Uterus (tissue), 4 donors: ENCODE measurements at places on chromosomes 2 and 18. TPM values are rescaled to one million over a fixed set of nuclear protein-coding genes. Genes with fewer than 3 reads are reported as not detected.

DNA sequence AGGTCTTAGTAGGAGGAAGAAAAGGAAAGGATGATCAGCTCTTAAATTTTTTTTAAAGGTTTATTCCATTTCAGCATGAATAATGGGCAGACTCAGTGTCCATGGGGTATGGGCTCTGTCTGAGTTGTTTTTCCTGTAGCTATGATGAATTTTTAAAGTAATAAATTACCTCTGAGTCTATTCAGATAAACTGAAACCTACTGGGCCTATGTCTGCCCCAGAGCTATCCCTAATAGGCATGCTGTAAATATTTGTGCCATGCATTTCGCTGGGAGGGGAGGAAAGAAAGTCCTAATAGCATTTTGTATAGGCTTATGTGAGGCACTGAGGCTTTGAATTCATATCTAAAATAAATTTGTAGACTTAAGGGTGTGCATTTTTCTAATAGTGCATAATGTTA is 210.4 kb upstream of the BOD1L2 start:
- no peak for DNase-seq

Gene SAG
- 0.07 TPM for total RNA-seq

DNA sequence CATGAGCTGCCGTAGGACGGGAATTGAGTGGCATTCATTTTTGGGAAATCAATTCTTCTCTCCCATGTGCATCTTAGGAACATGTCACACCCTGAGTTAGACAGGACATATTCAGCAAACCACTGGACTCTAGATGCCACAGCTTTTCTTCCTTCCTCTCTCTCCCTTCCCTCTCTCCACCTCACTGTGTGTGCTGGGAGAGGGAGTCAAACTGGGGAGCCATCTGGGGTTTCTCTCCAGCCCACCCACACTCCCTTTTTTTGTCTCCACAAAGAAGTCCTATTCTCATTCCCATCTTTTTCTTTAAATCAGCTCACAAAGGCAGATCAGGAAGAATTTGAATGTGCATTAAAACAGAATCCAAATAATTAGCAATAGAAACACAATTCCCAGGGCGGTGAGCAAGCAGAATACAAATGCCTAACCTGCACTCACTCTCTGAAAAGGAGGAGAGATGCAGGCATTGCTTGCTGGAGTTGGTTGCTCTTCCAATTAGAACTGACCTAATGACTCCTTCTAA is 15.4 kb downstream of the CD28 start:
- DNase-seq: no peak

Gene TUBB8B
- total RNA-seq: not detected

DNA sequence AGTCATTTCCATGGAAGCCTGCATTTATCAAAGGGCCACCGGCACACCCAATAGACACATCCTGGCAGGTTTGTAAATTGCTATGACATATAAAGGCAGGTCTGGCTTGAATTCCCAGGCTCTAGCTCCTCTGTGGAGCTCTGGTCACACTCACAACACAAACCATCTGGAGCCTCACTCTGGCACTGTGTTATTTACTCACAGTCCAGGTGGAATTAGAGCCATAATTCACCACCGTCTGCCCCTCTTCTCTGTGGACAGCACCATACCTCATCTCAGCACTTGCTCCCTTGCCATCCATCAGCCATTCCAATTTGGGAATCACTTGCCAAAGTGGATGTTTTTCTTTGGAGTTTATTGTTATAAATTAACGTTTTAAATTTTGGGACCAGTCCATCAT is 84.3 kb upstream of the OSR1 start:
- DNase-seq: no peak

DNA sequence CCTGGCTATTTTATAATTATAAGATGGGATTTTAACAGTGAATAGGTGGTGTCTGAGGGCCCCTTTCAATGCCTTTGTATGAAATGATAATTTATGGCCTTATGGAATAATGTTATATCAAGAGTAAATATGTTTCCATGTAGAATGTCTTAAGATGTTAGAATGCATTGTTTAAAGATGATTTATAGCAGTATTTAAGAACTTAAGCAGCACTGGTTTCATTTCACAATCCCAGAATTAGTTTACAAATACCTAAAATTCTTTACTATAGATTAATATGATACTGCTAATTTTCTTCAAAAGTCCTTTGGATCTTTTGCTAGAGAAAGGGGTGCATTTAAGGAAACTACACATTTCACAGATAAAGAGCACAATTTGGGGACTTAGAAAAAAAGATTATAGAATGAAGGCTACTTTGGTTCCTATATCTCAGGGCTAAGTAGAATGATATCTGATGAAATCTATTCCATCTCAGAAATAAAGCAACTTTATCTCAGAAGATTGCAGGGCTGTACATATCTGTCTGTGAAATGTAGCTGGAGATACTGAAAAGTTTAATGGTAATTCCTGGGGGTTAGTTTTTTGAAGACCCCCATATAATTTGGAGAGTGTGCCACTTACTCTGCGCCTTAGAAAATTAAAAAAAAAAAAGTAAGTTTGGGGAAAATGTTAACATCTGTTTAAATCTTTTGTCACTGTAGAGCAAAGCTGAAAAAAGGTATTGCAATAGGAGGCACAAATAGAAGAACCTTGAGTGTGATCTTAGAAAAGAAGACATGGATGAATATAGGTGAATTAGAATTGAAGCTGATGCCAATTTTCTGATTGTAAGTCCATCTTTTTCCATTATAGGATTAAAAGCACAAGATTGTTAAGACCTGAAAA is 123.4 kb downstream of the GULP1 start:
- no peak for DNase-seq

Gene BUB1
- not detected for total RNA-seq

DNA sequence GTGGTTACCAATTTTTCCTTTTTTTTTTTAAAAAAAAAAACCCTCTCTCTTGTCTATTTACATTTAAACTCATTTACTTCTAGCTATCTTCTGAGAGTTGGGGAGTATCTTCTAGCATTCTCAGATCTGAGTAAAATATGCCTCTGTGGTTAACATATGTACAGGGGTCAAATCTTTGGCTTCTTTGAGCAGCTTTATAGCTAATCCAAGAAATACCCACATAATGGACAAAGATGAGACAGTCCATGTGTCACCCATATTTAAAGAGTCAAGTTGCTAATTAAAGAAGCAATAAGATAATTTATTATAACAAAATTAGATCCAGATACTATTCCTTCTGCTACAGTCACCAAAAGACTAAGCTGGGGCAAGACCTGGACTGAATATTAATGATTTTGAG is 139.0 kb upstream of the HNRNPA3 start:
- no peak for DNase-seq

- peak; percentile 22 for DNase-seq
Observed at GRCh38 chr2:70789304-70790135, 923 bp downstream of the FIGLA start.

GRCh38 chr2:171102802-171103201 is 57.9 kb downstream of the TLK1 start:
- no peak for DNase-seq

DNA sequence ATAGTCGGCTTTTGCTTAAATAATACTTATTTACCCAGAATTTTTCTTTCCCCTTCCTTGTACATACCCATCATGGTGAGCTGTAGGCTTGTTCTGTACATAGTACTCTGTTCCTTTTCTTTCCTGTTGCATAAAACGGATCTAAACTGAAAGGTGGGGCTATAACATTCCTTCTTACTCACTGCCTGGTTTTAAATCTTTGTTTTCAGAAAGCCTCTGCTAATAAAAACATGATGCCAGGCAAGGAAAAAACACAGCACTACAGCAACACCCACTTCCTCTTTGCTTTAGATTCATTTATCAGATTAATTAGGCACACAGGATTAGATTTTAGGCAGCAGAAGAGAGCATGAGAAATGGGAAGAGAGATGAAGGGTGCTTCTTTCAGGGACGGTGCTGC is 19.6 kb upstream of the STON1 start:
- no peak for DNase-seq

- peak; percentile 18 for DNase-seq
Observed at GRCh38 chr2:208025814-208026184, 472 bp upstream of the PLEKHM3 start.

GRCh38 chr2:40741532-40741931 is 289.6 kb upstream of the SLC8A1 start:
- DNase-seq: no peak

- DNase-seq: no peak
Observed at GRCh38 chr2:38260469-38260868, 116.6 kb downstream of the ATL2 start.

GRCh38 chr2:177239932-177240630 is 24.4 kb downstream of the NFE2L2 start:
- no peak for DNase-seq

Gene ABCG5
- not detected for total RNA-seq

GRCh38 chr2:110099471-110100225 is 16.0 kb downstream of the MALL start:
- no peak for DNase-seq

DNA sequence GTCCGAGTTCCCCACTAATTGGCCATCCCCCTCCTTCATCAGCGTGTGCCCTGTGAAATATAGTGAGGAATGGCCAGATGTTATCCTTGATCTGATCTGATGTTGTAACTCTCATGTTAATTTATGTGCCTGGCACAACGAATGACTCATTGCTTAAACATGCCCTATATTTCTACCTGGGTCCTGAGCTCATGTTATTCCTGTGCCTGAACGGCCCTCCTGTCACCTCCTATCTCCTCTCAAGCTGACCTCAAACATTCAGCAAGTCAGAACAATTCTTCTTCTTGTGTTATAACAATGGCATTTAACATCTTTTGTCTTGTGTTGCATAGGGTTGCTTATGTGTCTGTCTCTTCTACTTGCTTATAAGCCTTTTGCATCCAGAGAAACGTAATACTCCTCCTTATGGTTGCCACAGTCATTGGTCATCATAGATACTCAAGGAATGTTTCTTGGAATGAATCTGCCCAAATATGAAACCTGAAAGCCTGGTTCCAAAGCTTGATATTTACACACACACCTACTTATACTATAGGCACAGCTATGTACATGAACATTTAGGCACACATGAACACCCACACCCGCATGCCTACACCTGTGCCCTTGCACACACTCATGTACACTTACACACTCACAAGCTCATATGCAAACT is 80.2 kb upstream of the PHLPP1 start:
- no peak for DNase-seq

DNA sequence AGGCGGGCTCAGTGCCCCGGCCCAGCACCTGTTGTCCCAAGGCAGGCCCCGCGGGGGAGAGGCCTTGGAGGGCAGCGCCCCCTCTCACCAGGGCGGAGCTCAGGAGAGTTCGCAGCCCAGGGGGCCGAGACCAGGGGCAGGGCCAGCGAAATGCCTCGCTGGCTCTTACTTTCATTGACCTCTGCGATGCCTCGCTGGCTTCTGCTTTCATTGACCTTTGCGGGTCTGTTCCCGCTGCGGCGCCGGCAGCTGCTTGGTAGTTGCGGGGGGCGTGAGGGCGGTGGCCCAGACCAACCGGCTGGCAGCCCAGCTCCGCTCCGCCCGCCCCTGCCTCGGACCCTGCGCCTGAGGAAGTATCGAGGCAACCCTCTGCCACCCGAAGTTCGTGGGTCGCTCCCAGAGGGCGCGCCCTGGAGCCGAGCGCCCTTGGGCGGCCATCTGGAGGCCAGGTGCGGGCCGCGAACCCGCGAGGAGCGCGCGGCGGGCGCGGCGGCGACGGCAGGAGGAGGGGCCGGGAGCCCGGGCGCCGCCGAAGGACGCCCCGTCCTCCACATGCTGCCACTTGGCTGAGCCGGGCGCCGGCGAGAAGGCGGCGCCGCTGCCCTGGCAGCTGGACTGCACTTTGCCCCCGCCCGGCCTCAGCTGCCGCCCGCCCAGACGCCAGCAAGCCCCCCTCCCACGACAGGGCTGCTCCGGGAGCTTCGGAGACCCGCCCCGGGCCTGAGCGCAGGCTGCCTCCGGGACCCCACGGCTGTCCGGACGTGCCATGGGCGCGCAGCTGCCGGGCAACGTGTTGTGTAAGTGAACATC is 118.0 kb upstream of the MSTN start:
- DNase-seq: peak; percentile 36

GRCh38 chr2:120568089-120568974 is 167.3 kb upstream of the GLI2 start:
- no peak for DNase-seq

DNA sequence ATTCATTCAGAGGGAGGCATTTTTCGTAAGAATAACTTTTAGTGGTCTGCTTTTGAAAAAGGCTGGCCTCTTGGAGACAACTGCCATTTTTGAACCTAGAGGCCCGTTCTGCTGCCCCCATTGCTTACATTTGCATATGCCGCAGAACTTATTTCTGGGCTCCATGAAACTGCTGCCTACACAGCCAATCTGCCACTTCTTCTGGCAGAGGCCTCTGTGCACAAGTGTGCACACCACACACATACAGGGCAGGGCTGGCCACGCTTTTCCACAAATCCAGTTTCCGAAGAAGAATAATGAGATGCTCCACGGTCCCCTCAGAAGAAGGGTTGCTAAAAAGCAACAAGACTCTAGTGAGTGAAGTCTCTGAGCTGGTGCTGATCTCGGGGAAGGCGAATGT is 56.2 kb downstream of the TMEM200C start:
- no peak for DNase-seq

DNA sequence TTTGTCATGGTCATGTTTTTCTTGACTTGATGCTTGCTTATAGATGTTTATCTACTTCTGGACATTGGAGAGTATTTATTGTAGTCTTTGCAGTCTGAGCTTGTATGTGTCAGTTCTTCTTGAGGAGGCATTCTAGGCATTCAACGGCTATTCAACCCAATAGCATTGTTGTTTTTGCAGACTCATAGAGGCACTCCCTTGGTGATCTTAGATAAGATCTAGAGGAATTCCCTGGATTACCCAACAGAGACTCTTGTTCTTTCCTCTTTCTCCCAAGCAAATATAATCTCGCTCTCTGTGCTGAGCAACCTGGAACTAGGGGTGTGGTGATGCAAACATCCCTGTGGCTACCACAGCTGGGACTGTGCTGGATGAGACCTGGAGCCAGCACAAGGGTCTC is 40.4 kb downstream of the SYT4 start:
- no peak for DNase-seq

- no peak for DNase-seq
Observed at GRCh38 chr2:45942237-45942738, 290.8 kb downstream of the PRKCE start.

- DNase-seq: no peak
Observed at GRCh38 chr2:105416156-105416555, 17.3 kb upstream of the FHL2 start.

Gene GALNT3
- 17.7 TPM for total RNA-seq

GRCh38 chr2:219461047-219461514 is 26.4 kb downstream of the SPEG start:
- DNase-seq: peak; percentile 79

Gene SCYGR4
- not detected for total RNA-seq

DNA sequence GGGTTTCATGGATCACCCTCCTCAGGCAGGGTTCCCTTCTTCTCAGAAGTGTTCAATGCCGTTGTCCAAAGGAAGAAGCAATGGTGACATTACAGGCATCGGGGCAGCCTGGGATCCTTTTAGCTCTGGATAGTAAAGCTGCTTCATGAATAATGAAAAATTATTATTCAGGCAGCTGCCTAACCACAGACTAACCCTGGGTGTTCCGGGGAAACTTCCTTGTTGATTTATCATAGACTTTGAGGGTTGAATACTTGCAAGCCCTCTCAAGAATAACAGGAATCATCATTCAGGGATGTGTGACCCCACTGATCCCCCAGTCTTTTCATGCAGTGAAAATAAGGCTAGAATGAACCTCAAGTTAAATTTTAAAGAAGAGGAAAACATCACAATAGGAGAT is 419.4 kb downstream of the MEIS1 start:
- DNase-seq: no peak

- no peak for DNase-seq
Observed at GRCh38 chr2:45782436-45782835, 131.0 kb downstream of the PRKCE start.
